ENCODE measurements at places on chromosomes 1 and 21.

DNA sequence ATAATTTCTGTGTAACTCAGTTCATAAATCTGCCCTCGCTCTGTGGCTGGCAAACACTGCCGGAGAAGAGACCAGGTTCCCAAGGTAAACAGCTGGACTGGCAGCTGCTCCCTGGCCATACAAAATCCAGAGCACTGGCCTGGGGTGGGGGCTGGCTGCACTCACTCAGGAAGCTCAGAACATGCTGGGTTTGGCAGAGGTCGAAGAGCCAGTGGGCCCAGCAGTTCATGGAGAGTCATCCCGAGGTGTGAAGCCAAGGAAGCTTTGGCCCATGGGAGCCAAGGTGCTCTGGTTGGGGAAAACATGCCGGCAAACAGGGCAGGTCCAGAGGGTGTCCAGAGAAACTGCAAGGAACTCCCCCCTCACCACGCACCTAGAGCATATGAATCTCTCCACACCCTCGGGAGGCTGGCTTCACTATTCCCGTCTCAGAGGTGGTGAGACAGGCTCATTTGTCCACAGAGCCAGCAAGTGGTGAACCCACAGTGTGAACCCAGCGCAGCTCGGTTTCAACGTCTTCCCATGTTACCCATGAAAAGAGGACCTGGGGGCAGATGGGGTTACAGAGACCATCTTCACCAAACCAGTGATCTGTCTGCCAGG, 102.4 kb downstream of the DMRTB1 start:
- no peak for DNase-seq

GRCh38 chr1:231384696-231385415, 37.2 kb downstream of the EGLN1 start:
- no peak for DNase-seq

- DNase-seq = no peak
These were observed 854 bp upstream of the ZRANB2 start for GRCh38 chr1:71081697-71082080.

- peak; percentile 42 for DNase-seq
These were observed 29.3 kb upstream of the DDAH1 start for GRCh38 chr1:85494074-85494903.

- DNase-seq = no peak
These were observed 1446.8 kb downstream of the MRPL39 start for GRCh38 chr21:24160528-24160927.

DNA sequence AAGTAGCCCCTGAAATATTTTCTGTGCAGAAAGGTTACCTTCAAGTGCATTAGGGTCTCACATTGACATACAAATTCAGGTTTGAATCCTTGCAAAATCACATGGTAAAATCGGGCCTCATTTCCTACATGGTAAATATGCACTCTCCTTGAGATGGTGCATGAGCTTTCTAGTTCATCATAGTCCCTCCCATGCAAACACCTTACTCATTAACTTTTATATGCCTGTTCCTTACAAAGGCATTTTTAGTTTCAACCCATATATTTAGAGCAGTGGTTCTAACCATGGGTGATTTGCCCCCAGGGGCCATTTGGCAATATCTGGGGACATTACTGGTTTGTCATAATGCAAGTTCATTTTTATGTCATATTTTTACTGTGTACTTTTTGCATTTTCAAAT, 37.2 kb downstream of the PBX1 start:
- no peak for DNase-seq

DNA sequence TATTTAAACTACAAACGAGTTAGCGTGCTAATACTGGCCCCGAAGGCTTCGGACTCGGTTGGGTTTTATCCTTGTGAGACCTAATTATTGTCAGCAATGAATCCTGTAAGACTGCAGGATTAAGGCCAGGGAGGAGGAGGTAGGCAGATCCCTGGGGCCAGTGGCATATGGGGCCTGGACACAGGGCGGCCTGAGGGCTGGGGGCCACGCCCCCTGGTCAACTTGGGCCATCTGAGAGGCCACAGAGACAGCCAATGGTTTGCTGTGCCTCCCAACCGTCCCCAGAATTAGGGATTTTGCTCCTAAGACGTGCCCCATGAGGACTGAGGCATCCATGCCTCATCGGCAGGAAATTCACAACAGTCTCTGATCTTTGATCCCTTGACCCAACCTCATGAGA, 31.1 kb upstream of the DISP3 start:
- DNase-seq = no peak

GRCh38 chr1:154445040-154445472, 39.9 kb downstream of the IL6R start:
- no peak for DNase-seq

DNA sequence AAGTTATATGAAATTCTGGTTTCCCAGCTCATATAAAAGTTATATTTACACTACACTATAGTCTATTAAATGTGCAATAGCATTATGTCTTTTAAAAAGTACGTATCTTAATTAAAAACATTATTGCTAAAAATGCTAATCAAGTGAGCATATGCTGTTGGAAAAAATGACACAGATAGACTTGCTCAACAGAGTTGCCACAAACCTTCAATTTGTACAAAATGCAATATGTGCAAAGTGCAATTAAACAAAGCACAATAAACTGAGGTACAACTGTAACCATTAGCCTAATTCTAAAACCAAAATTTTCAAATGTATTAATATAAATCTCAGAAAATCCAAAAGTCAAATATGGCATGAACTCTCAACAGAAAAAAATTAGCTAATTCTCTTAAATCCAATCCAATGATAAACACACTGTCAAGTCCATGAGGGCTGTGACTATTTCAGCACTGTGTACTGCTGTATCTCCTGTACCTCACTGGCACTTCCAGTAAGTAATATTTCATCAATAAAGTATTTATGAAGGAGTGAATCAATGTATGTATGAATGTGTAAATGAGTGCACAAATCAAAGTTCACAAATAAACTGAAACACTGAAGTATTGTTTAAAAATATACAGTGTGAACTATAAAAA, 116.3 kb downstream of the AKT3 start:
- DNase-seq = no peak

- DNase-seq = no peak
These were observed 96.5 kb downstream of the KCNN3 start for GRCh38 chr1:154773551-154773950.

DNA sequence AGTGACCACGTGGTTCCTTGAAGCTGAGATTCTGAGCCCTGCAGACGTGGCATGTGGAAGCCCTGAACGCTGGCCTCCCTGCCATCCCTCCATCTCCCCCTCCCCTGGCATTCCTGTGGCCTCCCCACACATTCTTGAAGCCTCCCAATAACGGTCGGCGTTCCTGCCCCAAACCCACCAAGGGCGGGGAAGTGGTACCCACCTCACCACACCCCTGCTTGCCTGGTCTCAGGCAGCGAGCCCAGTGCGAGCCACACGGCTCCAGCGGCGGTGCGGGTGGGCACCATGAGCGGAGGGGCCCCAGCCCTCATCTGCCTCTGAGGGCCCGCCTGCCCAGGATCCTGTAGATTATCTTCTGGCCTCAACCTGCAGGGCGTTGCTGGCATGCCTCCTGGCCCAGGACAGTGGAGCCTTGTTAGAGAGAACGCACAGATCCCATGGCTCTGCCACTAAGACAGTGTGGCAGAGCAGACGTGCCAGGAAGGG, 20.6 kb upstream of the PRELP start:
- DNase-seq = no peak
